K562 (cell line): ENCODE measurements at places on chromosomes 16 and 17. TPM values are rescaled to one million over a fixed set of nuclear protein-coding genes. Genes with fewer than 3 reads are reported as not detected.

DNA sequence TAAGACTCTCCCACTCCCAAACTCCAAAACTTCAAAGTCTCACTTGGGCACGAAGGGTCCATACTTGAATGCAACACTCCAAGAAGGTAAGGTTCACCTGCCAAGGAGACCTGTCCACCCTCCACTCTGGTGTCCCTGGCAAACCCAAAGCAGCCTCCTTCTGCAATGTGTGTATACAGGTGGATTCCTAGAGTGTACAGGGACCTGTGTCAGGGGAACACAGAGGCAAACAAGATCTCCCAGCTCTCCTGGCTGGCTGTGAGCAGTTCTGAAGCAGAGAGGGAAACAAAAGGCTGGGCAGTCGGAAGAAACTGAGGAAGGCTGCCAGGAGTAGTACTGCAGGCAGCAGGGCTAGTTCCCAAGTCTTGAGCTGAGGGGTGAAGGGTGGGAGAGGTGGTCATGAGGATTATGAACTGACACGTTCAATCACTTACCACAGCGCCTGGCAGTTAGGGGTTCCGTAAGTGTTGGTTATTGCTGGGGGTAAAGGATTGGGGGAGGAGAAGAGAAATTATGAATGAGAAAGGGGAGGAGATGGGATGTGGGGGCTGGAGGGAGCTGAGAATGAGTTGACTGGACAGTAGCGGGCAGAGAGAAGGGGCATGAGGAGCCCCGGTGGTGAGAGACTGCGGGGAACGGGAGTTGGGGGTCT, 795 bp downstream of the KCTD13 start:
- DNase-seq: peak; percentile 23

DNA sequence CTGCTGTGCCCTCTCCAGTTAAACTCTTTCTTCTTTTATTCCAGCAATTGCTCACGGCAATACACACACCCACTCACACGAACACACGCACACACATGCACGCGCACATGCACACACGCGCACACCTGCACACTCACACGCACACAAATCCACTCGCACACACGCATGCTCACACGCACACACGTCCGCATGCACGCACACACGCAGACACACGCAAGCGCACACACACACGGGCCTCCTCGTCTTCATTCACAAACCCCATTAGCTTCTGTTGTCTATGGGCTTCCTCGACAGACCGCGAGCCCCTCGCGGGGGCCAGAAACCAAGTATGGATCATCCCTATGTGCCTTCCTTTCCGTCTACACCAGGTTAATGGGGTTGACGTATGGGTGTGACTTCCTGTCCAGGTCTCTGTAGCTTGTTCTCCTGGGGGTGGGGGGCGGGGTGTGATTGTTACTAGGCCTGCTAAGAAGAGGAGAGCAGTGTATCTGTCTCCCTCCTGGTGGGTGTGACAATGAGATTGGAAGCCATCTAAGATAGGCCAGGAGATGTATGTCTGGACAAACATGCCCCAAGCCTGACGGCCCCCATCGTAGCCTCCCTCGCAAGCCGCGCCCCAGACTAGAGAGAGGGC, 670 bp upstream of the CTF1 start:
- DNase-seq: peak; percentile 44

GRCh38 chr17:11240041-11240840, 772 bp upstream of the SHISA6 start:
- DNase-seq: no peak

DNA sequence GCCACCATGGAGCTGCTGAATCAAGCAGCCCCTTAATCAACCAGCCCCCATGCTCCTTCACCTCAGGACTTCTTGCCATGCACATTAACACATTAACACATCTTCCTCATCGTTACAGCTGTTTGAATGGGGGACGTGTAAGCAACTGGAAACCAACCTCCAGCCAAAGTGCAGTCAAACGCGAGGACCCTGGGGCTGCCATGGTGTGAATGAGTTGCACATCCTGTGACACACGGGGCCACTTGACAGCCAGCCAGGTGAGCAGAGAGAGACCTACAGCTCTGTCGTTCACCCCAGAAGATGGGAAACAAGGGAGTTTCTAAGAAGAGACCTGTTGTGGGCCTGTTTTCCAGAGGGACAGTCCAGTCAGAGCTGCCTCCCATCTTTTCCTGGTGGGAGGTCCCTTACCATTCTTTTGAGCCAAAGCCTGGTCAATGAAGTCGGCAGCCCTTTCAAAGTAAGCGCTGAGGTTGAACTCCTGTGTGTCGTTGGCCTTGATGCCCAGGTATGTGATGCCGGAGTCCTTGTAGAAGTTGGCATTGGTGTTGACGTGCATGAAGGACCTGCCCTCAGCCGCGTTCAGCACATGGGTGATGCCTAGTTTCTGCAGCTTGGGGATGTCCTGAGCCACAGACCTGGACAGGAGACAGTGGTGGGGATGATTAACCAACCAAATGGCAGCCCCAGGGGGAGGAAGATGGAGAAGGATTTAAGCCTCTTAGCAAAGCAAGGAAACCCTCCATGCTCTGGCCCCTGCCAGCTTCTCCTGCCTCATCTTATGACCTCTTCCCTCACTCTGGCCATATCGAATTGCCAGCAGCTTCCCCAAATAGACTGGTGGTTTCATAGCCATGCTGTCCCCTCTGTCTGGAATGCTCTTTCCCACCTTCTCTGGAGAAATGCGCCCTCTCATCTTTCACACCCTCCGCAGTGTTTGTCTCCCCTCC, 4.2 kb downstream of the DUSP3 start:
- DNase-seq: no peak

RGS11 gene
- not detected in 2 replicates for total RNA-seq
